ENCODE measurements at places on chromosomes 3 and 15.

DNA sequence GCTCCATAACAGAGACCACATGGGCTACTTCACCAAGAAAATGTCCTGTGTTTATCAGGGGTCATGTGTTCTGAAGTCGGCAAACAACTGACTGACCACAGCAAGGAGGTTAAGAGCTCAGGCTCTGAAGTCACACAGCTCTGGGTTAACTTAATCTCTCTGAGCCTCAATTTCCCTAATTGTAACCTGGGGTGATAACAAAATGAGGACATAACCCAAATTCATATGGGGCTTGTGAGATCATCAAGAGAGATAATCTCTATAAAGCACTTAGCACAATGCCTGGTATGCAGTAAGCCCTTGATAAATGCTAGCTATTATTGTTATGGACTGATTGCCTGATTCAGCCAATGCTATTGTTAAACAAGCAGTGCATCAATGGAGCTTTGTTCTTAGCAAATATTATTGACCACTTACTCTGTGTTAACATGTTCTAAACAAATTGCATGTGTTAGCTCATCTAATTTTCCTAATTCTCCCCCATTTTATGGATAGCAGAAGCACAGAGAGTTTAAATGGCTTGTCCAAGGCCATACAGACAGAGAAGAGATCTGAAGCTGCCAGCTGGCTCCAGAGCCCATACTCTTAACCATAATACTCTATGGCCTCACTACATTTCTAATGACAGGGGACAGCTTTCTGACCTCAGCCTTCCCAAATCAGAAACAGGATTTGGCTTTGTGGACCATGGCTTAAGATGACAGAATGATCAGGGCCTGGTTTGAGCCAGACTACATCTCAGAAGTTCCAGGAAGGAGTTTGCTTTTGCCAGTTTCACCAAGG lies 78.3 kb downstream of the SHQ1 start:
- DNase-seq, result no peak

- DNase-seq, result no peak
These were observed 309.4 kb upstream of the STT3B start for GRCh38 chr3:31223278-31223677.

DNA sequence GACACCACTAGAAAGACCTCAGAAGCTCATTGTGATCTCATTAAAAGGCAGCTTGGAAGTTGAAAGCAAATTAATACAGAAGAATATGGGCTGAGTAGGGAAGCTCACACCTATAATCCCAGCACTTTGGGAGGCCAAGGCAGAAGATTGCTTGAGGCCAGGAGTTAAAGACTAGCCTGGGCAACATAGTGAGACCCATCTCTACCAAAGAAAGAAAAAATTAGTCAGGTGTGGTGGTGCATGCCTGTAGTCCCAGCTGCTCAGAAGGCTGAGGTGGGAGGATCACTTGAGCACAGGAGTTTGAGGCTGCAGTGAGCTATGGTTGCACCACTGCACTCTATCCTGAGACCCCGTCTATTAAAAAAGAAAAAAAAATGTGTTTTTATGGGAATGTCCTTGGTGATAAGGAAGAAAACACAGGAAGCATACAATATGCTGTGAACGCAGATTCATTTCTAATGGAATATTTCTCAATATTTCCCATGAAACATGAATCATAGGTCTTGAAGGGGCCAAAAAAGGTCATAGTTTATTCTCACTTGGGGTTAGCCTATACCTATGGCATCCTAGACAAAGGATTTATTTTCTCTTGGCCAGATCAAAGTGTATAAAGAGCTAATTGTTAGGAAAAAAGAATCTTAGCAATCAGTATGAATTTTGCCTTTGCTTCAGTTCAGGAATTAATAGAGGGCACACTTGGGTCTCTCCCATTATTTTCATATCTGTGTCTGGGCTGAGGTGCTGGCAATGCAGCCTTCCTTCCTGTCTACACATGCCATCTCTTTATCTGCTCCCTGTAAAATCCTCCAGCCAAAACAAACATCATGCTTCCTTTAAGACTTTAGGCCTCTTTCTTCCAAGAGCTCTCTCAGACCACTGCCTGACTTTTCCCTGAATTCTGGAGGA lies 98.2 kb downstream of the FNDC3B start:
- no peak for DNase-seq

GRCh38 chr15:80958818-80959495 lies 30.7 kb downstream of the MESD start:
- DNase-seq, result no peak

DNA sequence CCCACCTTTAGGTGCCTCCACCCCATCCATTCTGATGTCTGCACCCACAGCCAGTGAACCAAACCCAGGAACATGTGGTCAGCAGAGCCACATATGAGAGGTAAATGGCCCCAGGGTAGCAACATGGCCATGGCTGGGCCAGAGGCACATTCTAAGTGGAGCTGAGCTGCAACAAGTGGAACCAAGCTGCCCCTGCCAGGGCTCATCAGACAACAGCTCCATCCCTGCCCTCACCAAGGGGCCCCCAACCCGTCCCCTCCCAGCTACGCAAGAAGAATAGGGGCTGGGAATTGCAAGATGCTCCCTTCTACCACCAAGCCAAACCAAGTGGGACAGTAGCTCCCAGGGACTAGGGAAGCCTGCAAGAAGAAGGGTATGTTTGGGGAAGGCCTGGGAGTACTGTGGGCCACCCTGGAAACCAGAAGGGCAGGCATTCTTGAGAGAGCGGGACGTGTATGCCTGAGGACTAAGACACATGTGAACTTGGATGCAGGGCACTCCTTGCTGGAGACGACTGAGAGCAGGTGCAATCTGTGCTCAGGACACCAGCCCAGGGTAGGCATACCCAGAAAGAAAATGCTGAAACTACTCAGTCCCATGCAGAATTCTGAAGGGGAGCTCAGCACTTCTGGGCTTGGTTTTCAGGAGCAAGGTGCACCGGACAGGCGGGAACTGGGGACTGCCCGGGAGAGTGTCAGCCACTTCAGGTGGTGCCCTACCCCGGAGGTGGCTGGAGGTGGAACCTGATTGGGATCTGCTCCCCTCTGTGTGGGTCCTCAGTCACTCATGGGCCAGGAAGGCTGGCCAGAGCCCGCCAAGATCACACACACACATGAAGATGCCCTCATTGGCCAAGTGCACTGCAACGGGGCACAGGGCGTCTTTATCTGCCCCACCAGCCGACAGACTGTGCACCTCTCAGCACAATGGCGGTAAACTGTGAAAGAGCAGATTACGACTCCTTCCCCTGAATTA lies 9.5 kb downstream of the MYL3 start:
- DNase-seq, result peak; percentile 59

GRCh38 chr3:111229301-111229700 lies 157.7 kb downstream of the NECTIN3 start:
- no peak for DNase-seq

- DNase-seq, result no peak
These were observed 177.5 kb downstream of the RAB11A start for GRCh38 chr15:66046751-66047150.

- peak; percentile 46 for DNase-seq
These were observed 75.9 kb upstream of the FGF12 start for GRCh38 chr3:192802957-192803899.

DNA sequence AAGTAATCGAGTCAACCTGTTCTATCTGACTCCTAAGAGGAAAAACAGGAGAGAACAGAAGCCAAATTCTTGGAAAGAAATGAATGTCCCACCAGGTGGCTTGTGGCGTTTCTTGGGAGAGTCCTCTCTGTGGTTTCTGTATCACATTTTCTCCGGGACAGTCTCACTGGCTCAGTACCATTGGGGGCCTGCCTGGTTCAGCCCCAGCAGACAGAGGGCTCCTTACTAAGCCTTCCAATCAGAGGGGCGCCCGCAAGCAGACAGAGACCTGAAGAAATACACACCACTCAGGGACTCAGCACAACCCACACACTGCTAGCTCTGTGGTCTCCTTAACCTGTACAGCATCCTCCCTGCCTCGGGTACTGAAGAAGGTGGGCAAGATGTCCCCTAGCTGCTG lies 302.1 kb downstream of the TLE3 start:
- DNase-seq, result no peak

DNA sequence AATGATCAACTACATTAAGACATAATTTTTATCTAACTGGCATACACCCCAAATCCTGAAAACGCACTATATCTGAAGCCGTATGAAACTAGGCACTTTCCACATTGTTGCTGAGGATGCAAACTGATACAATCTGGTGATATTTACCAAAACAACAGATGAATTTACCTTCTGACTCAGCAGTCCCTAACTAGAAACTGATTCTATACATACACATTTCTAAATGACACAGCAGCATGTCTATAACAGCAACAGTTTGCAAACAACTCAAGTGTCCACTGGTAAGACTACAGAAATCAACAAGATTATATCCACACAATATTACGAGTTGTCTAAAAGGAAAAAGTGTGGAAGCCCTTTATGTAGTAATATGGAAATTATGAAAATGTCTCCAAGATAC lies 22.9 kb downstream of the SECISBP2L start:
- DNase-seq, result no peak

DNA sequence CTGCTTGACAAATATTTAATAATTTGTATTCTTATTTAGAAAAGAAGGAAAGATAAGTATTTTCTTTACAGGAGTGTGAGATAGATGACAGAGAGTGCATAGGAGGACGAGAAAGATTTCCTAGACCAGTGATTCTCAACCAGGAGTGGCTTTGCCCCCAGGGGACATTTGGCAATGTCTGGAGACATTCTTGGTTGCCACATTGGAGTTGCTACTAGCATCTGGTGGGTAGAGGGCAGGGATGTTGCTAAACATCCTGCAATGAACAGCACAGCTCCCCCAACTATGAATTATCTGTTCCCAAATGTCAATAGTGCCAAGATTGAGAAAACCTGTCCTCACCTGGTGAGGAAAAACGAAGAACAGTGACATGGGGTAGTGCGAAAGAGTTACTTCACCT lies 30.8 kb upstream of the MINAR1 start:
- no peak for DNase-seq

DNA sequence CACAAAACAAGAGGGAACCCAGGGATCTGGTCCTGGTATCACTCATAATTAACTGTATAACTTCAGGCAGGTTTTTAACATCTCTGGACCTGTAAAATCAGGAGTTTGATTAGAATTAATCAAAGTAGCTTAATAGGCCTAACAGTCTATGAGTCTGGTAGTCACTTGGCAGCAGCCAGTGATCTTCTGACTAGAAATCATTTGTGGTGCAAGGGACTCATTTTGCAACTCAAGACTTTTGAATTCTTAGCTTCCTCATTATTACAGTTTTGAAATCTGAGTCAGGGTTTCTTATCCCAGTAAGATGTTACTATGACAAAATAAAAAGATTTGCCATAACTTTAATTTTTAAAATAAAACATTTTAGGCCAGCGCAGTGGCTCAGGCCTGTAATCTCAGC lies 70.8 kb downstream of the TMCC1 start:
- DNase-seq, result no peak

DNA sequence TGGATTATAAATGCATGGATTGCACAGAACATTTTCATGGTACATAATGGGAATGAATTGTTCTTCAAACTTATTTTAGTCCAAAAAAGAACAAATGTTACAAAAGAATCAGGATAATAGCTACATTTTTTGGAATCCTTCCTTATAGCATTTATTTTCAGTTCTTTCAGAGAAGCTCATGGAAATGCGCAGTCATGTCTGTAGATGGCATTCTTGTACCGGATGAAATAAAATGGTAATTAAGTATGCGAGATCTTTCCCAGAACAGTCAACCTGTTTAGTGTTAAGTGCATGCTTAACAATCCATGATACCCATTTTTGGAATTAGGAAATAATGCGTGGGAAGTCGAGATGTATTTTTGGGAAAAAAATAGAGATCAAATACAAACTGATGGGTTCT lies 38.2 kb upstream of the GOLGA8B start:
- DNase-seq, result peak; percentile 82

GRCh38 chr15:64536244-64536836 lies 76.0 kb downstream of the ZNF609 start:
- DNase-seq, result no peak

- DNase-seq, result no peak
These were observed 15.2 kb downstream of the ITPR1 start for GRCh38 chr3:4508048-4508981.

- no peak for DNase-seq
These were observed 13.8 kb upstream of the TEX264 start for GRCh38 chr3:51657234-51657633.

GRCh38 chr3:44915702-44916438 lies 41.5 kb downstream of the TGM4 start:
- no peak for DNase-seq

- DNase-seq, result no peak
These were observed at the start of gene GABRB3 for GRCh38 chr15:26772154-26773066. GABRB3 (minus strand) TSS chr15:26773066.

DNA sequence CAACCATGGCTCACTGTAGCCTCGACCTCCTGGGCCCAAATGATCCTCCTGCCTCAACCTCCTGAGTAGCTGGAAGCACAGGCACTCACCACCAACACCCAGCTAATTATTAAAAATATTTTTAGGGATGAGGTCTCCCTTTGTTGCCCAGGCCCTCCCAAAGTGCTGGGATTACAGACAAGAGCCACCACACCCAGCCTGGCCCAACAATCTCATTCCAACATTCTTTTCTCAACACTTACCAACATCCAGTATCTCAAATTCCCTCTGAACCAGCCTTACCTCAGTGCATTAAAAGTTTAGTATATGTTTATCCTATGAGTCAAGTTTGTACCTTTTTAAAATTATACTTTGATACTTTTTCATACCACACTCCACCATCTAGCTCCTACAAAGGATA lies 25.0 kb downstream of the ANXA2 start:
- no peak for DNase-seq

GRCh38 chr15:90845201-90845949 lies 23.0 kb upstream of the FURIN start:
- DNase-seq, result no peak

DNA sequence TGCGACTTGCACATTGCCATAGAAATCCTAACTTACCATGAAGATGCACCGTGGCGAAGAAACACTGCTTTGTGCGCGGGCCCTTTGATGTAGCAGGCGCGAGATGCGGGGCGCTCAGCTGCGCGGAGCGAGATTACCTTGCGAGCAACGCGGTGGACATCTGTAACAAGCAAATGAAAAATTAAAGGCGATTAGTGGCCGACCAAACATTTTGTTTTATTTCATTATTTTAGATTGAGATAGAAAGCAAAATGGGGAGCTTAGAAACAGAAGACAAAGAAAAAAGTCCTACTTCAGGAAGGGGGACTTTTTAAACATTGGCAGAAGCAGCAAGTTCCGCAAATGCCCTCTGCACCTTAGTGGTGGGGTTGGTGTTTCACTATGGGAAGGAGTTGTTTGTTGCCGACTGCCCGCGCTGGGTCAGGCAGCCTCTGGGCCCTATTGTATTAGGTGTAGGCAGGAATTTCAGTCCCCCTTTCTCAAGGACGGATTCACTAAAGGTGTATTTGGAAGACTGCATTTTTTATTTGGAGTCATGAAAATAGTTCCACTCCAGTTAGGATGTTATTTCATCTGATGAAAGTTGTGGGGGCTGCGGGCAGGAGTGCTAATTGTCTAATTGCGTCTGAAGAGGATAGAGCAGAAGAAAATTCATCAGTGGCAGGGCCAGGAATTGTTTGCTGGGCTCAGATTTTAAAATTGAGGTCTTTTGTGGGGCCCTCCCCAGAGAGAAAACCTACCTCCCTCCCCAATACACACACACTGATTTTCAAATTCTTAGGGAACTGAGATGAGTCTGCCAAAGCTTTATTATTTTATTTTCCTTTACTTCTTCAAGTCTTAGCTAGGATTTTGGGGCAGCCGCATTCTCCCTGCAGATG lies 17.4 kb downstream of the ZIC4 start:
- no peak for DNase-seq

- DNase-seq, result no peak
These were observed 56.6 kb downstream of the P3H2 start for GRCh38 chr3:190064112-190064511.

GRCh38 chr3:30440147-30440604 lies 166.2 kb upstream of the TGFBR2 start:
- no peak for DNase-seq
